ENCODE measurements at places on chromosomes 16 and 17.

DNA sequence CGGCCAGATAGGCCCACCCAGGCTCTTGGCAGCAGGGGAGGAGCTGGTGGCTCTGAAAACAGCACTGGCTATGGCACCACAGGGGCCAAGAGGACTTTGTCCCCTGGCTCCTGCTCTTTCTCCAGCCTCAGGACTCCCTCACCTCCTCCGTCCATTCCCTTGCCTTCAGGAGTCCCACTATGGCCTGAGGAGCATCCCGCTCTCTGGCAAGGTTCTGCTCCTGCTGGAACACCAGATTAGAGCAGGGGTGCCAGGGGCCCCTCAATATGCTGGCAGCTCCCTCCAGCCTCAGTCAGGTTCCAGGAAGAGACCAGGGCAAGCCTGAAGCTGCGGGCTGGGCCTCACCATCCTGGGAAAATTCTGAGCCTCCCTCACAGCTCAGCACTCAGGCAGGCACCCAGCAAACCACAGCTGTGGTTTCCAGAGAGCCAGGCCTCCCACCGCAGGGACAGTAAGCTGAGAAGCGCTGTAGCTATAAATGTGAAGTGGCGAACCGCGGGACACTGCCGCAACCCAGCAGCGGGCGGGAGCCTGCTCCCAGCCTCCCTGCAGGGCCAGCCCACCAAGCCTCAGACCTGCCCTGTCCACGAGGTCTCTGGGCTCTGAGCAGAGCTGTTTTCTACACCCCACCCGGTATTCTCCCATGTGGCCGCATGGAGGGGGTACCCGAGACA, 25.7 kb downstream of the C17orf100 start:
- no peak for DNase-seq

DNA sequence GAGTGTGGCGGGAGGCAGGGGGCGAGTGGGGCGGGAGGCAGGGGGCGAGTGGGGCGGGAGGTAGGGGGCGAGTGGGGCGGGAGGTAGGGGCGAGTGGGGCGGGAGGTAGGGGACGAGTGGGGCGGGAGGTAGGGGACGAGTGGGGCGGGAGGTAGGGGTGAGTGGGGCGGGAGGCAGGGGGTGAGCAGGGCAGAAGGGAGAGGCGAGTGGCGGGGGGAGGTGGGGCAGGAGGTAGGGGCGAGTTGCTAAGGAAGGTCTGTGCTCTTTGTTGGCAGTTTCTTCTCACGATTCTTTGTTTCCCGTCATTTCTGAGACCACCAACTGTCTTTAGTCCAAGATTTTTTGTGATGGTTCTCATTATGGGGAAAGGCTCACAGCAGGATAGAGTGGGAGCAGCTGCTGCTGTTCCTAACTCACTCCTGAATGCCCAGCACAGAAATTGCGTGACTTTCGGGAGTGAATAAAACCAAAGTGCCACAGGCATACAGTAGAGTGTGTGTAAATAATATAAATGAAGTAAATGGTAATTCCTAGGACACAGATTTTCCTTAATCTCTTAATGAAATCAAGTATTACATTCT, 44.7 kb downstream of the COG7 start:
- DNase-seq, result no peak

GRCh38 chr16:56278196-56278855, 87.0 kb downstream of the GNAO1 start:
- no peak for DNase-seq

DNA sequence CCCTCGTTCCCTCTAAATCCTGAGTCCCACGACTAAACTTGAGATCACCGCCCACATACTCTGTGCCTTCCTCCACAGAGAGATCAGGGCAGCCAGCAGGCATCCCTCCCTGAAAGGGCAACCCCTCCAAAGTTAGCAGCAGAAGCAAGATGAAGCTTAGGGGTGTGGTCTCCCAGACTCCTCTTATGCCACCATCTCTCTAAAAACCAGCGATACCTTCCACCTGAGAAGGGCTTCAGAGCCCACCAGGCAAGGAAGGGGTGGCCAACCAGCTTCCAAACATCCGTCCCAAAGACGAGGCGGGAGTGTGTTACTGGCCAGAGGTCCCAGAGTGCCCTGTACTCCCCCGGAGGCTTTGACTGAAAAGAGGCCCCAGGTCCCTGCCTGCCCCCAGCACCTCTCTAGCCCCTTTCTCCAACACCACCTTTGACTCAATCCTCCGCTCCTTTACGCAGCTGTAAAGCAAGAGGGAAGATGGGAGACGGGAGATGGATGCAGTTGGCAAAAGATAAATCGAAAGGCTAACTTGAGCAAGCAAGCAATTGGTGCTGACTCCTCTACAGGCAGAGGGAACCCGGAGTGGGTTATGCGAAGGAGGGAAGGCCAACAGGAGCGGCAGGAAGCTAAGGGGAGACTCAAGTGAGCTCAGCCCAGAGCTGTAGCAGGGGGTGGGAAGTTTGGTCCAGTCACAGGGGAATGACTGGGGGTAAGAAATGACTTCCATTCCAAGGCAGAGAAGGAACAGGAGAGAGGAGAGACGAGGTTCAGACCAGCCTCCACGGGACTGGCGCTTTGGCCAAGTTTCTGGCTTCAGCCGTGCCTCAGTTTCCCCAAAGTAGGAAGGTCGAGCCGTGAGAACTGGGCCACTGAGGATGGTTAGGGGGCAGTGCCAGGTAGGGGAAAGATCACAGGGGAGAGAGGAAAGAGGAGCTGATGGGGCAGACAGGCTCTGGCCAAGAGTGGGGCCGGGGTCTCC, 1.0 kb downstream of the ST3GAL2 start:
- no peak for DNase-seq

- no peak for DNase-seq
Measured at GRCh38 chr16:68995011-68995504, 110.4 kb upstream of the HAS3 start.

GRCh38 chr17:49882434-49882833, 34.6 kb upstream of the TAC4 start:
- DNase-seq, result no peak

DNA sequence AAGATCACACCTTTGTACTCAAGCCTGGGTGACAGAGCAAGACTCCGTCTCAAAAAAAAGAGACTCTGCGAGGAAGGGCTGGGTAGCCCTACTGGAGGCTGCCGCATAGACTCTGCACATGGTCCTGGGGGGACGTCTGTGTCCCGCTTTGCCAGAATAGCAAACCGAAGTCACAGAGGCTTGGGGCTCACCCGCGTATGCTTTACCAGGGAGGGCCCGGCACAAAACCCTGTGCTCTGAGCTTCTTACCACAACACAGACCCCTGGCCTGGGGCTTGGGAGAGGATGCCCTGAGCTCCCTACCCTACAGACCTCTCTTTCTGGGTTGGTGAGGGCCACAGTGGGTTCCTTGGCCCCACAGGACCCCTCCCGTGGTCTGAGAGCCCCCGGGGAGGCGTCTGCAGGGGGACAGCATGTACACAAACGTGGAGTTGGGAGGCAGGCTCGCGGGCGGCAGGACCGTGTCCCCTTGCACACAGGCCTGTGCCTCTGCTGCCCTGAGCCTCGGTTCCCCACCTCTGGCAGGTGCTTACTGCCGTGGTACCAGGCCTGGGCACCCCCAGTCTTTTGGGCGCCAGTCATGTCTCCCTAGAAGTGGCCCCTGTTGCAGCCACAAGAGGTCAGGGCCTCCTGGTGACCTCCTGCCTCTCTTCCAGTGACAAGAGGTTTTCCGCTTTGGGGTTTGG, 13.8 kb downstream of the CPNE7 start:
- no peak for DNase-seq

- DNase-seq, result peak; percentile 96
Measured at GRCh38 chr17:4498461-4499397, at the start of gene SPNS2. Gene SPNS2 (plus strand): TSS chr17:4498881. CDS start chr17:4499048, 167 bp downstream.

DNA sequence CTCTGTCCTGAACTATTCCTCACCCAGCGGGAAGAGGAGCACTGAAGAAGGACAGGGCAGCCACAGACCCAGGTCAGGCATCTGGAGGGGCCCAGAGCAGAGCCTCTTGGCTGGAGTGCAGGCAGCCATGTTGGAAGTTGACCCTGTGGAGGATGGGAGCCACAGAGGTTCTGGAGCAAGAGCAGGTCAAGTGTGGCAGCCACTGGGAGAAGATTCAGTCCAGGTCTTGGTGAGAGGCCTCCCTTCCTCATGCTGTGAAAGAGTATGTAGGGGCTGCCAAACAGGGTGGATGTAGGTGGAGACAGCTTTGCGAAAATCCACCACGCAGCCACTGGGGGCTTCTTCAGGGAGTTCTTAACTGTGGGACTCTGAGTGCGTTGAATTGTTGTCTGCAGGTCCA, 590 bp upstream of the CD79B start:
- no peak for DNase-seq

GRCh38 chr17:223723-224471, 42.4 kb upstream of the DOC2B start:
- no peak for DNase-seq

GRCh38 chr16:17303101-17303500, 167.7 kb downstream of the XYLT1 start:
- no peak for DNase-seq

- DNase-seq, result no peak
Measured at GRCh38 chr17:47686664-47687327, 7.2 kb upstream of the TBKBP1 start.

DNA sequence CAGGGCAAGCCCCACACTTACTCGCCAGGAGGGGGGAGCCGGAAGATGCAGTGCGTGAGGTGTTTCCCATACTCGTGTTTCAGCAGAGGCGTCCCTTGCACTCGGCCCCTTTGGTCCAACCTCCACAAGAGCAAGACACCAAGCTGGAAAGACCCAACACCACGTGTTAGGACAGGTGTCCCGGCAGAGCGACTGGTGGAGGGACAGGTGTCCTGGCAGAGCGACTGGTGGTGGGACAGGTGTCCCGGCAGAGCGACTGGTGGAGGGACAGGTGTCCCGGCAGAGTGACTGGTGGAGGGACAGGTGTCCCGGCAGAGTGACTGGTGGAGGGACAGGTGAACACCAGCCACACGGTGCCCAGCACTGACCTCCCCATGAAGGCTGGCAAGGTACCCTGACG, 19.4 kb downstream of the IFT140 start:
- no peak for DNase-seq

GRCh38 chr17:15436473-15437302, 30.7 kb downstream of the CDRT4 start:
- peak; percentile 12 for DNase-seq

GRCh38 chr16:535446-536405, 8.2 kb downstream of the CAPN15 start:
- DNase-seq, result no peak

DNA sequence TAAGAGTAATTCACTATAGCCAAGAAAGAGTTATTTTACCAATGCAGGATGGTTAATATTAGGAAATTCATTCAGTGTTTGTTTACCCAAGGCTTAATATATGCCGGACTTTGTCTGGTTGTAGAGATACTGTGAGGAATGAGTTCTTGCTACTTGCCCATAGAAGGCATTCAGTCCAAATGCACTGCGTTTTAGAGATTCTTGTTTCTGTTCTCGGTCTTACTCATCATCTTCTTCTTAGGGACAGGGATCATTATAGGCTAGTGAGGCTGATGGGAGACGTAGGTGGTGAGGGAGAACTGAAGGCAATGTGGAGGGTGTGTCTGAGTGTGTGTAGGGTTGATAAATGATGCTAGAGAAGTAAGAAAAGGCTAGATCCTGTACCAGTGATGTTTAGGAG, 90.7 kb downstream of the OR1D5 start:
- no peak for DNase-seq

GRCh38 chr17:56290101-56290801, 137.0 kb downstream of the ANKFN1 start:
- no peak for DNase-seq

- DNase-seq, result no peak
Measured at GRCh38 chr17:43560461-43561427, 14.6 kb upstream of the ETV4 start.

DNA sequence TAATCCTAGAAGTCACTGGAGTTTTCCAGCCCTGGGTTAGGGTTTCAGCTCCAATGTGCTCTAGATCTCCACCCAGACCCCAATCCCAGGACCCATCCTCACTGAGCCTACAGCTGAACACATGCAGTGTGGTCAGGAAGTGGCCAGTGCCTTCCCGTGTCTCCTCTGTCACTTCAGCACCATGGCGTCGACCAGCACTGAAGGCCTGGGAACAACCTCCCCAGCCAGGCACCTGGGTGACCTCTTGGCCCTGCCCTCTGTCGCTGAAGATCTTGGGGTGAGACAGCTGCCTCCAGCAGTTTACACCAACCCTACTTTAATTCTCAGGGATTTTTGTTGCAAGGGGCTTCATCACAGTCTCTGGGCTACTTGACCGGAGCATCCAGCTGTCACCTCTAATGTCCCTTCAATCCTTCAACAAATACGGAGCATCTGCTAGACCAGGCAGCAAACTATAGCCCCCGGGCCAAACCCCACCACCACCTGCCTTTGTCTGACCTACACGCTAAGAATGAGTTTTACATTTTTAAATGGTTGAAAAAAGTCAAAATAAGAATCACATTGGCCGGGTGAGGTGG, 18.0 kb upstream of the GSG1L start:
- DNase-seq, result no peak

GRCh38 chr16:89711601-89712273, 9.0 kb downstream of the VPS9D1 start:
- DNase-seq, result peak; percentile 98

- no peak for DNase-seq
Measured at GRCh38 chr16:22424161-22424937, 49.9 kb upstream of the CDR2 start.

DNA sequence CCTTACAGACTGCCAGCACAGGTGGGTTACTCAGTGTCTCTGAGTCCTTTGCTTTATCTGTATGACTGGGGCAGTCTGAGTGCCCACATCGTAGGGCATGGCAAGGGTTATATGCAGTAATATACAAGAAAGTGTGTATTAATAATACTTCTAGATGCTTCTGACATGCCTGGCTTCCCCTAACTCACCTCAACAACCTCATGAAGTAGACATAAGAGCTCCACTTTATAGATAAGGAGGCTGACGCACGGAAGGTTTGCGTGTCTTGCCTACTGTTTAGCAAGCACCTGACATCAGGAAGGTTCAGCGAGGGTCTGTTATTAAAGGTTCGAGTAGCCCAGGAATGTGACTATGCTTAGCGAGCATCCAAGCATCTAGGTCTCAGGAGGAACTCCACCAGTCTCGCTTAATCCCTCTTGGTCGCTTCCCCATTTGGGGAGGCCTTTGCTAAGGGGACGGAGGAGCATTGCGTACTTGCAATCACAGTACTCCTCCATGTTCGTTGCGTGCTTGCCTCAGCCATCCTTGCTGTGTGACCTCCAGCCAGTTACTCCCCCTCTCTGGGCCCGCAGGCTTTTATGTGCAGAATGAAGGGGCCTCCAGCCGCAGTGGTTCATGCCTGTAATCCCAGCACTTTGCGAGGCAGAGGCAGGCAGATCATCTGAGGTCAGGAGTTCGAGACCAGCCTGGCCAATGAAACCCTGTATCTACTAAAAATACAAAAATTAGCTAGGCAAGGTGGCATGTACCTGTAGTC, 1.6 kb downstream of the KCNG4 start:
- no peak for DNase-seq
